Fibroblast of the aortic adventitia (primary cell): ENCODE measurements at places on chromosomes 16 and 17. TPM values are rescaled to one million over a fixed set of nuclear protein-coding genes. Genes with fewer than 3 reads are reported as not detected.

- no peak for DNase-seq
Observed at GRCh38 chr16:13660807-13661206, 259.1 kb upstream of the ERCC4 start.

DNA sequence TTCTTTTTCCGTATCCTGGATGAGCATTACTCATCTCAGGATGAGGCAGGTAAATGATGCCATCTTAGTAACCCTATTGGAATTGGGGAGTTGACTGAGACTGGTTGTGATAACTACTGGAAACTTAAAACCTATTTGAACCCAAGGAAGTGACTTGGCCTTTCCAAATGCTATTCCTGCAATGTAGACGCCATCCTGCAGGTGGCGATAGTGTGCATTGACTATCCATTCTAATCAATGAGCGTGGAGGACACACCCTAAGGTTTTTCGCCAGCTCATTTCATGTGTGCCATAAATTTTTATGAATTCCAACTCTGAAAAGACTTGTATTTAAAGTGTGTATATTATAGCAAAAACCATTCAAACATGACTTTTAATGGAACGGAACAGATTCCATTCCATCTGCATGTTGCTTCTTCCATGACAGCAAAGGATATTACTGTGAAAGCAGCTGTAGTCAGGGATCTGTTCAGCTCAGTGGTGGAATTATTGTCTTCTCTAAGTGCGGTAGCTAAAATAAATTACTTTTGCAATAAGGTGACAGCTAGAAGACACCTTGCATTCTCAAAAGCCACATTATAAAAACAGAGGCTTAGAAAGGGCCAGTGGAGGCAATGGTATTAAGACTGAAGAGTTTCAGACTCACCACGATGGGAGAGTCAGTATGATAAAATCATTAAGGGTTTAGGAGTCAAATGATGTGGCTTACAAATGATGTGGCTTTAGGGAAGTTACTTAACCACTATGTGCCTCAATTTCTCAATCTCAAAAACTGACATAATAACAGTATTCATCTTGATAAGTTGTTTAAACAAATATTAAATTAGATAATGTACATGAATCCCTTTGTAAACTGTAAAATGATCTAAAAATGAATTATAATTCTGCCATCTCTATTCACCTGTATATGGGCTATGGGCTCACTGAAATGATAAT, 55.5 kb downstream of the SYT17 start:
- no peak for DNase-seq

Gene KRT24
- total RNA-seq: not detected in 2 replicates

- DNase-seq: no peak
Observed at GRCh38 chr17:19370493-19370960, 7.8 kb upstream of the MAPK7 start.

Gene KRTAP3-2
- not detected in 2 replicates for total RNA-seq

Gene CORO6
- total RNA-seq: 5.5 and 8.3 TPM in 2 replicates

DNA sequence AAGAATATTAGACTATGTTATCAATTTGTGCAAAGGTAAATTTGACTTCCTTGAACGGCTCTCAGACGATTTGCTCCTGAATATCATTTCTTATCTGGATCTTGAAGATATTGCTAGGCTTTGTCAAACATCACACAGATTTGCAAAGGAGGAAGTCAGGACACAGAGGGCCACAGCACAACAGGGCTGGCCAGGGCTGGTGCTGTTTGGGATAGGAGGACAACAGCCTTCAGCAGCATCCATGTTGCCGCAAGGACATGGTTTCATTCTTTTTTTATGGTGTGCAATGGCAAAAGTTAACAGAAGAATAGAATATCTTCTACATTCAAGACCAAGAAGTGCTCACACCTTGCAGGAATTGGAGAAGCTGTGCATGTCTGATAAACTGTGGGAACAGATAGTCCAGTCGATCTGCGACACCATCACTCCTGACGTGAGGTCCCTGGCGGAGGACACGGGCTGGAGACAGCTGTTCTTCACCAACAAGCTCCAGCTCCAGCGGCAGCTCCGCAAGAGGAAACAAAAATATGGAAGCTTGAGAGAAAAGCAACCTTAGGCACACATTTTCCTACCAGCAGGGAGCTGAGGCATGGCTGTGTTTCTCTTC, 59.8 kb downstream of the KPNA2 start:
- no peak for DNase-seq
